ENCODE measurements at places on chromosomes 5 and 9.

DNA sequence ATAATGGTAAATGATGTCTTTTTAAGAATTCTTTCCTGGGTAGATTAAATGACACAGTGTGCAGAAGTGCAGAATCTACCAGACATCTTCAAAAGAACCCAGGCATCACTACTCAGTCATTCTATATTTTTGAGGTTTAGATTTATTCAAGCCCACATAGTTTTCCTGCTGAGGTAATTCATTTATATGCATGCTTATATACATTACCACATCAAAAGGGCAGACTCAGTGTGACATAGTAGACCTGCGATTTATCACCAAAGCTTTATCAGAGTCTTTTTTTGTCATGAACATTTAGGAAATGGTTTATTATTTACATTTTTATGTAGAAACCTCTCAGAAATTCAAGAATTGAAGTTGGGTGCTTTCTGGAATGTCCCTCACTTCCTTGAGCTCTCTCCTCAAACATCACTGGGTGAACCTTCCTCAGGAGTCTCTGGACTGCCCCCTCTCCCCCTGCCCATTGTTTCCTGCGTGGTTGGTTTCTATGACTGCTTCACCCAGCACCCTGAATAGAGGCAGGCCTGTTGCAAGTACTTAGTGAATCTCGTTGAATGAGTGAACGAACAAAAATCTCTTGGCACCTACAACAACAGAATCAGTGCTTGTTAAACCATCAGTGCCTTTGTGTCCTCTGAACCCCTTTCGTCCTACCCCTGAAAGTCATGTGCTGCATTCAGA lies 42.5 kb downstream of the ADAMTS16 start:
- no peak for DNase-seq

- no peak for DNase-seq
Observed at GRCh38 chr5:119439140-119439631, 13.1 kb upstream of the HSD17B4 start.

- DNase-seq = no peak
Observed at GRCh38 chr9:5630081-5630507, 1.2 kb downstream of the RIC1 start.

- no peak for DNase-seq
Observed at GRCh38 chr5:26295541-26295940, 742.8 kb downstream of the CDH9 start.

DNA sequence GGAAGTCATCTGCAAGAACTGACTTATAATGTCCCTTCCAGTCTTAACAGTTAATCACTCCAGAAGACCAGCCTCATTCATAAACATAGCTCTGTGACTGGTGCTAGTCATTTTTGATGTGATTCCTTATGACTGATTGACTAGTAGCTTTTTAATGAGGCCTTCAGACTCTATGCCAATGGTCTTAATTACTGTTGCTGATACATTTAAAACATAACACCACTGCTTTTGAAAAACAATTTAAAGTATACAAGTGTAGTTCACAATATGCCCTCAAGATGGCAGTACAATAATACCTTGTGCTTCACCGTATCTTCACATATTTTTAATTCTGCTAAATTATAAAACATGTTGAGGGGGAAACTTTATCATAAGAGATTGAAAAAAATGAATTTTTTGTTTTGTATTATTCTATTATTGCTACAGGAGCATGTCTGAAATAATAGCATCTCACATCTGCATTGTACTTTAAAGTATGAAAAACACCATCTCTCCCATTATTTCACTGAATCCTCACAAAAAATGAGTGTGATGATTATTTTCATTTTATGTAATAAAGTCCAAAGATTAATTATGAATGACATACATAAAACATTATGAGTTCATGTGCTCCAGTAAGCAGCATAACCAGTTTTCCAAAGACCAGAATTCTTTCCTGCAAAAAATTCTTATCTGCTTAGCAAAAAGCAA lies 55.2 kb upstream of the SHISAL2B start:
- DNase-seq = no peak

- DNase-seq = no peak
Observed at GRCh38 chr9:93467462-93467861, 14.1 kb upstream of the FAM120AOS start.

GRCh38 chr9:76399856-76400255 lies 5.6 kb upstream of the RFK start:
- DNase-seq = no peak

- DNase-seq = no peak
Observed at GRCh38 chr9:99515093-99515492, 293.0 kb downstream of the SEC61B start.

DNA sequence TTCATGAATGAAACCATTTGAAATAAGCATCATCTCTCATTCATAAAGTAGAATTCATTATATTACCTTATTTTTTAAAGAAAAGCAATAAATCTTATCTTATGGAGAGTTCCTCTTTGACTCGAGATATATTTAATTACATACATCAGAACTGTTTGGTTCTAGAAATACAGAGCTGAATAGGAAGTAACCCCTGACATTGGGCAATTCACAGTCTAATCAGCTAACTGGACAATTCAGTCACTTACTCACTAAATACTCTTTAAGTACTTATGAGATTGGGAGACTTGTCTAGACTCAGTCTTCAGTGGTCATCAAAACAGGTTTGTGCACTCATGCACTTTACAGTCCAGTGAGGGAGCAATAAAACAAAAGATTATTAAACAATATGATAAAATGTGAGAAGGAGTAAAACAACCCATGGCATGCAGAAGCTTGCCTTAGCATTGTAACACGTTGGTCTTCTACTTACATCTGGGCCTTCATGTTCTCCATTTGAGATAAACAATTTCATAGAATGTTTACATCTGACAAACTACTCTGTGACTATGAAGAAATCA lies 11.5 kb upstream of the FBXO38 start:
- DNase-seq = no peak

DNA sequence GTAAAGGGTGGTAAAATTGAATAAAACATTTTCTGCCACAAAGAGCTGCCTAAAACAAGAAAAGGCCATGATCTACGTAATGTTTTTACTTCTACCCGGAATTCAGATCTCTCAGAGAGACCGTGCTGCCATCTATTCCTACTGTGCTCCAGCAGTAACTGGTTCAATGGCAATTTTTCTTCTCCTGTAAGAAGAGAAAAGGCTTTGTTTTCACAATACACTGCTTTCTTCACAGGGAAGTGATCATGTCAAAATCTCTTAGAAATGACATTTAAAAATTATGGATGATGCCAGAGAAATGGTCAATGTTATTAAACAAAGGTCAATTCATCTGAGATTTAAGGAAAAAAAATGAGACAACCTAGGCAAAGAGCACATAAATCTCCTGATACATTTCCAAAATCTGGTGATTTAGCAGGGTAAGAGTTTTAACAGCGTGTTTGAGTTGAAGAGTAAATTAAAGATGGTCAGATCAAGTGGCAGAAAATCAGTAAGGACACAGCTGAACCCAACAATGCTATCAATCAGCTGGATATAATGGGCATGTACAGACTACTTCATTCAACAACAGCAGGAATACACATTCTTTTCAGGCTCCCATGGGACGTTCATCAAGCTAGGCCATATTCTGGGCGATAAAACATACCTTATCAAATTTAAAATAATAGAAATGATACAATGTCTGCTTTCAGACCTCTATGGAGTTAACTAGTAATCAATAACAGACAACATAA lies 523.1 kb downstream of the CHSY3 start:
- no peak for DNase-seq

Measured in activated naive CD4-positive, alpha-beta T cell (primary cell).